ENCODE measurements at places on chromosomes 12 and 14. TPM values are rescaled to one million over a fixed set of nuclear protein-coding genes. Genes with fewer than 3 reads are reported as not detected.

GLT8D2 gene
- 68.9 TPM for total RNA-seq

VRTN gene
- not detected for total RNA-seq

TAS2R13 gene
- 1.5 TPM for total RNA-seq

PZP gene
- total RNA-seq: 0.40 TPM

KCNH3 gene
- 1.1 TPM for total RNA-seq

ACOT6 gene
- not detected for total RNA-seq

PTHLH gene
- total RNA-seq: 2.5 TPM

SYNDIG1L gene
- total RNA-seq: 0.04 TPM

DNA sequence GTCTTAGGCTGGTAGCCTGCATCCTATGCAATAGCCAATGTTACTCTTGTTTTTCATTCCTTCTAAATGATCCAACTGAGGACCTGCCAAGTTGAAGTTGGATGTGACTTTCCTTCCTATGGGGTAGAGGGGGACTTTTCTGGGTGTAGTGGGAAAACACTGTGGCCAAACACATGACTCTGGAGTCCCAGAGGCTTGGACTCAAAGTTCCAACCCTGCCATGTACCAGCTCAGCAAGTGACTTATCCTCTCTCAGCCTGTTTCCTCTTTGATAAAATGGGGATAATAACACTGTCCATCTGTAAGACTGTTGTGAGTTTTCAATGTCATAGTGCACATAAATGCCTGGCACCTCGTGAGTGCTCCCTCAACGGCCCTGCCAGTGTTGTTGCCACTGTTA, 97.0 kb downstream of the ZFP36L1 start:
- no peaks in the 10 kb centered on the region for H3K36me3 ChIP-seq
- peaks cover 21% of the 10 kb centered on the region for H3K4me1 ChIP-seq
- H3K27me3 ChIP-seq: no peaks in the 10 kb centered on the region

DNA sequence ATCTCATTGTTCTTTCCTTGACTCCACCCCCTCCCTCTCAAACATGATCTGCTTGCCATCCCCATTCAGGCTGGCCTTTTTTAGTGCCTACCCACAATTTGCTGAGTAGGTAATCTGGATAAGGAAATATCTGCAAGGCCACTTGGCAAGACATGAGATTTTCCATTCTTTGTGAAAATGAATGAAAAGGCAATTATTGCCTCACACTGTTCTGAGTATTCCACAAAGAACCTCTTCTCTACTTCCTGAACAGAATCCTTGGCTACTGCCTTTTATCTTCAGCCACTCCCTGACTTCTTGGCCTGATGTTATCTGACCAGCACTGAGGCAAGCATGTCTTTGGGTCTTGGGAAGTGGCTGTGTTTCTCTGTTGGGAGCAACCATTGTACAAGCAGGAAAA, 263.2 kb upstream of the ATP2B1 start:
- H3K27me3 ChIP-seq: no peaks in the 10 kb centered on the region
- peaks cover under 1% of the 10 kb centered on the region for H3K4me1 ChIP-seq
- no peak overlapping the region for H3K27ac ChIP-seq
- peak; percentile 83 for DNase-seq

DNA sequence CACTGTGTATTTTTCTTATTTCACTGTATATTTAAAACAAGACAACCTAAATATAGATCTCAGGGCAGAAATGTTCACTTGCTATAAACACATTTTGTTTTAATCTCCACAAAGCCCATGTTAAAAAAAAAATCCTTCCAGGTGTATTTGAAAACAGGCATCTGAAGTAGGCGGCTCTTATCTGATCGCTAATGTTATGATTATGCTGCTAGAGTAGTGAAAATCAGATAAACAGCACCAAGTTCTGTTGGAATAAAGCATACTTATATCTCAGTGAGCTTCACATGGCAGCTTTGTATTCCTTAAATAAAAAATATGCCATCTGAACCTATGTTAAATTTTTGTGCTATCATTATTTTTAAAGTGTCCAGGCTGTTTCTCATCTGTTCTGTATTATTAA, 47.6 kb upstream of the PZP start:
- no peak overlapping the region for H3K27ac ChIP-seq
- no peaks in the 10 kb centered on the region for H3K36me3 ChIP-seq
- H3K4me1 ChIP-seq: no peaks in the 10 kb centered on the region
- no peaks in the 10 kb centered on the region for H3K27me3 ChIP-seq
- H3K4me3 ChIP-seq: no peak overlapping the region

DNA sequence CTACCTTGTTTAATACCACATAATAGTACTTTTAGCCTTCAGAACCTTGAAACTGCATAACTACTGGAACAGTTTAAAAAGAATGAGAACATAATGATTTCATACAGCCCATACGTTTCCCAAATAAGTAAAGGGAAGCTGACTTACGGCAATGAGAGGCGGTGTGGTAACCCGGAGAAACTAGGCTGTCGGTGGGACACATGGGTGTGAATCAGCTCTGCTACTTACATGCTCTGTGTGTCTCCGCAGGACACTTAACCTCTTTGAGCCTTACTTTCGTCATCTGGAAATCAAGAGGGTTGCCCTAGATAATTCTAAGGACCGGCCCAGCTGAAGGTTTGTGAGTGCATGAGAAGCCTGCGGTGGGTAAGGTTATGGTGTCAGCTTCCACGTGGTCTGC, 49.3 kb upstream of the PLEKHG3 start:
- H3K4me3 ChIP-seq: no peak overlapping the region
- H3K27me3 ChIP-seq: no peaks in the 10 kb centered on the region
- H3K36me3 ChIP-seq: no peaks in the 10 kb centered on the region
- H3K27ac ChIP-seq: peak overlapping the region; percentile 80
- no peak for DNase-seq
- peaks cover 16% of the 10 kb centered on the region for H3K4me1 ChIP-seq

DNA sequence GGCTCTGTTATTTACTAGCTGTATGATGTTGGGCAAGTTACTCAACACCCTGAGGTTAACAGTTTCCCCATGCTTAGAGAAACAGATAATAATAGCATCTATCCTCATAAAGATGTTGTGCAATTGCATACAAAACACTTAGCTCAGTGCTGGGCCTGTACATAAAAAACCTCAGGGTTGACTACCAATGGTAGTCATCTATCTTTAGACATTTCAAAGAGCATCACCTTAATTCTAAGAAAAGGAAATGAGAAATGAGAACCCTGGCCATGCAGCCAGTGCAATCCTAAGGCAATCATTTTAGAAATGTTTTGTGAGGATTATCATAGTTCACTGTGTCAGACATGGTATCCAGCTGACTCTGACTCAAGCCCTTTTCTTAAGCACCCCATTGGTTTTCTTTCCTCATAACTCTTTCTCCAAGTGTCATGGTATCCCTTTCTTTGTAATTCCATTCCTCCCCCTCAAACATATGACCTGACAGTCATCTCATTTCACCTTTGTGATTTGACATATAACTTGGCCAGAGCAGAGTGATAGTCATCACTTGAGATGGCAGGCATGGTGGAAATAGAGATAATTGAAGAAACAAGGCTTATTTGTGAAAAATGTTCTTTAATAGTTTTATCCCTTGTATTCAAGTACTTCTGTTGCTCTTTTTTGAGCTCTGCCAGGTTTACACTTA, 29.5 kb upstream of the OSBPL8 start:
- no peaks in the 10 kb centered on the region for H3K36me3 ChIP-seq
- no peaks in the 10 kb centered on the region for H3K27me3 ChIP-seq
- no peak overlapping the region for H3K27ac ChIP-seq
- no peak overlapping the region for H3K4me3 ChIP-seq

GRCh38 chr12:15774819-15775218, 14.4 kb downstream of the EPS8 start:
- H3K4me3 ChIP-seq: no peak overlapping the region
- H3K27ac ChIP-seq: no peak overlapping the region
- DNase-seq: peak; percentile 64
- no peaks in the 10 kb centered on the region for H3K27me3 ChIP-seq
- H3K36me3 ChIP-seq: no peaks in the 10 kb centered on the region
- no peaks in the 10 kb centered on the region for H3K4me1 ChIP-seq

DNA sequence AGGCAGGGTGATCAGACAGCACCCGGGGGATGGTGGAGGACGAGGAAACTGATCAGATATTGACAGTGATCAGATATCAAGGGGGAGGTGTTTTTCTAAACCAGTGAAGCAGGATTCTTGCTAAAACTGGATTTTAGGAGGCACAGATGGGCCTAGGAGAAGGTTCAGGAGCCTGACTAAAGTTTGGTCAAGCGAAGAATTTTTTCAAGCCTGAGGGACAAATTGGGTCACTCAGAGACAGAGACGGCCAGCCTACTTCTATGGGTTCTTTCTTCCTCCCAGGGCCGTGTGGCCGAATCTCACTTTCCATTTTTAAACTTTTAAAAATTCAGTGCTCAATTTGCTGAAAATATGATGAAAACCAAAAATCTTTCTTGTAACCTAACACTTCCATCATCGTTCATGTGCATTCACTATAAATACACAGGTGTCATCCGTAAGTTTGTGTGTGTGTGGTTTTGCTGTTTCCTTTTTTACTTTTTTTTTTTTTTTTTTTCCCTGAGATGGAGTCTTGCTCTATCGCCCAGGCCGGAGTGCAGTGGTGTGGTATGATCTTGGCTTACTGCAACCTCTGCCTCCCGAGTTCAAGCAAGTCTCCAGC, 68.5 kb downstream of the RIN3 start:
- no peak for DNase-seq
- peaks cover 14% of the 10 kb centered on the region for H3K4me1 ChIP-seq
- H3K27ac ChIP-seq: no peak overlapping the region
- peaks cover 51% of the 10 kb centered on the region for H3K36me3 ChIP-seq
- H3K27me3 ChIP-seq: no peaks in the 10 kb centered on the region
- H3K4me3 ChIP-seq: no peak overlapping the region

- peaks cover 19% of the 10 kb centered on the region for H3K27me3 ChIP-seq
- no peak overlapping the region for H3K27ac ChIP-seq
- H3K4me1 ChIP-seq: peaks cover 7% of the 10 kb centered on the region
- no peak overlapping the region for H3K4me3 ChIP-seq
Observed at GRCh38 chr14:99546234-99546879, 57.6 kb downstream of the CCDC85C start.

DNA sequence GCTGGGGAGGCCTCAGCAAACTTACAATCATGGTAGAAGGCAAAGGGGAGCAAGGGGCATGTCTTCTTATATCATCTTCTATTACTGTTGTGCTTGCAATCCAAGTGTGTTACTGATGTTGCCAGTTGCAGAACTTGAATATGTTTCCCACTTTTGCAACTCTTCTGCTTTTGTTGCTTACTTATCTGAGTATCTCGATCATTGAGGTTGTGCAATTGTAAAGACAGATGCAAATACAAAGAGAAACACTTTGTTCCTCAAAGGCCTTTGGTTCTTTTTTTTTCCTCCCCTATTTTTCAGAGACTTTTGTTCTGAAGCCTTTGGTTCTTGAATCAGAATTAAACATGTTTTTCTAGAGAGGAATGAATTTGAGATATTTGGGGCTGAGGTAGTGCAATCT, 3.7 kb upstream of the COX8C start:
- no peak overlapping the region for H3K4me3 ChIP-seq
- no peaks in the 10 kb centered on the region for H3K27me3 ChIP-seq
- no peak overlapping the region for H3K27ac ChIP-seq
- no peaks in the 10 kb centered on the region for H3K4me1 ChIP-seq

DNA sequence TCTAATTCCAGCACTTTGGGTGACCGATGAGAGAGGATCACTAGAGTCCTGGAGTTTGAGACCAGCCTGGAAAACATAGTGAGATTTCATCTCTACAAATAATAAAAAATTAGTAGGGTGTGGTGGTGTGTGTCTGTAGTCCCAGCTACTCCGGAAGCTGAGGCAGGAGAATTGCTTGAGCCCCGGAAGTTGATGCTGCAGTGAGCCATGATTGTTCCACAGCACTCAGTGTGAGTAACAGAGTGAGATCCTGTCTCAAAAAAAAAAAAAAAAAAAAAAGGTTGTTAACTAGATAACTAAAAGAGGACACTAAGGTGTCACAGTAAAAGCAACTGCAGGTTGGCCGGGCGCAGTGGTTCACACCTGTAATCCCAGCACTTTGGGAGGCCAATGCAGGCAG, 121.3 kb upstream of the MAX start:
- H3K36me3 ChIP-seq: no peaks in the 10 kb centered on the region
- no peak overlapping the region for H3K27ac ChIP-seq
- no peak overlapping the region for H3K4me3 ChIP-seq
- peaks cover 3% of the 10 kb centered on the region for H3K4me1 ChIP-seq

GRCh38 chr14:61252369-61253063, 28.6 kb downstream of the TMEM30B start:
- peak overlapping the region; percentile 42 for H3K27ac ChIP-seq
- no peaks in the 10 kb centered on the region for H3K27me3 ChIP-seq
- H3K4me3 ChIP-seq: no peak overlapping the region
- peaks cover 11% of the 10 kb centered on the region for H3K4me1 ChIP-seq
- DNase-seq: peak; percentile 96

- peak overlapping the region; percentile 60 for H3K4me3 ChIP-seq
- no peaks in the 10 kb centered on the region for H3K36me3 ChIP-seq
Observed at GRCh38 chr14:69260861-69261564, 1.1 kb downstream of the GALNT16 start.

GRCh38 chr12:105831372-105831771, 307.4 kb downstream of the NUAK1 start:
- H3K36me3 ChIP-seq: no peaks in the 10 kb centered on the region
- no peaks in the 10 kb centered on the region for H3K27me3 ChIP-seq
- H3K4me3 ChIP-seq: no peak overlapping the region
- no peak for DNase-seq
- no peak overlapping the region for H3K27ac ChIP-seq
- no peaks in the 10 kb centered on the region for H3K4me1 ChIP-seq

DNA sequence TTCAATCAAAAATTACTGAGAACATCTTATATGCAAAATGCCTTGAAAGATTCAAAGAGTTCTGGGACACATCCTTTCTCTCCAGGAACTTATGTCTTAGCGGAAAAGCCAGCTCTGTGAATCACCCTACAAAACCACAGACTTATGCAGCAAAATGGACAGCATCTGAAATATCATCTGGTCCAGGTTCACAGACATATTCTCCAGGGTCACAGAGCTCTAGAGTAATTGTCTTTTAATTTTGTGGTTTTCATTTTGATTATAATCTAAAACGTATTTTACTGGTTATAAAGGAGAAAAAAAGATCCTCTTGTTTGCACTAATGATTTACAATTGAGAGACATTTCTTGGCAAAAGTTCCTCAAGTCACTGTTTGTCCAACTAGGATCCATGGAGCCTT, 246.2 kb downstream of the MSRB3 start:
- no peak overlapping the region for H3K4me3 ChIP-seq
- no peak for DNase-seq
- no peaks in the 10 kb centered on the region for H3K36me3 ChIP-seq
- H3K27me3 ChIP-seq: no peaks in the 10 kb centered on the region

- no peak overlapping the region for H3K27ac ChIP-seq
- peaks cover 2% of the 10 kb centered on the region for H3K4me1 ChIP-seq
- H3K36me3 ChIP-seq: peaks cover 6% of the 10 kb centered on the region
Observed at GRCh38 chr12:110548678-110549077, 34.4 kb downstream of the PPTC7 start.

DNA sequence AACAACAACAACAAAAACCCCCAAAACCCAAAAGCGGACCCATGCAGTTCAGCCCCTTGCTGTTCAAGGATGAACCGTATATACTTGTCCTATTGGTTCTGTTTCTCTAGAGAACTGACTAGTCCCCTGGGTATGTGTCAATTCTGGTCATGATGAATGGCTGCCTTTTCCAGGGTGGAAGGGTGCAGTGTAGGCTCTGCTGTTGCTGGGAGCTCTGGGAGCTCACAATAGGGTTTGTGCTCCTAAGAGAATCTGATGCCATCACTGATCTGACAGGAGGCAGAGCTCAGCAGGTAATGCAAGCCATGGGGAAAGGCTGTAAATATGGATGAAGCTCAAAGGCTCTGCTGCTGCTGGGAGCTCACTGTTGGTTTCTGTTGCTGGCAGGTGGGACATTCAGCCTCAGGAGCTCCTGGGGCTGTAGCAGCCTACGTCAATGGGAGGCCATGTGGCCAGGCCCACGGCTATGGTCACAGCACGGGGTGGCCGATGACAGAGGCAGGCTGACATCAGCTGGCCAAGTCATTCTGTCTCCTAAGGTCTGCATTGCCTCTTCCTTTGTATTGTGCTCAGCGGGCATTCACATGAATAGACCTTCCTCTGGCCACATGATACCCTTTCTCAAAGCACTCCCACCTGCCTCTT, 37.9 kb downstream of the DLK1 start:
- H3K36me3 ChIP-seq: no peaks in the 10 kb centered on the region
- no peak overlapping the region for H3K4me3 ChIP-seq
- no peak overlapping the region for H3K27ac ChIP-seq
- DNase-seq: no peak
